NCI-H446 treated with DMSO at 0.1 percent for 48 hours (cell line): ENCODE measurements at places on chromosomes 5 and 9.

DNA sequence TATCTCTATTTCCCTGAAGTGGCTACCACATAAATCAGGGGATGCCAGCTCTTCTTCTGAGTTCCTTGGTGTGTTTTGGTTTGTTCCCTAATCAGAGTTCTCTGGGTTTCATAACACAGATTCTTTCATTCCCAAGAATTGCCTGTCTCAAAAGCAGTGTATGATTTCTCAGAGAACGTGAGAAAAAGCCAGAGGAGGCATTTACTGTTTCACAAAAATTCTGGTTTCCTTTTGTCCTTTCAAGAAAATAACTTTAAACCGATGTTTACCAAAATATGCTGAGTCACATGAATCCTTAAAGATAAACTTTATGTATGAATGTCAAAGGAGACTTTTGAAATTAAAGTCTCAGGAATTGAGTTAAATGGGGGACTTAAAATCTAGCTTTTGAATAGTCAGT, 314.3 kb downstream of the EBF1 start:
- DNase-seq = no peak

DNA sequence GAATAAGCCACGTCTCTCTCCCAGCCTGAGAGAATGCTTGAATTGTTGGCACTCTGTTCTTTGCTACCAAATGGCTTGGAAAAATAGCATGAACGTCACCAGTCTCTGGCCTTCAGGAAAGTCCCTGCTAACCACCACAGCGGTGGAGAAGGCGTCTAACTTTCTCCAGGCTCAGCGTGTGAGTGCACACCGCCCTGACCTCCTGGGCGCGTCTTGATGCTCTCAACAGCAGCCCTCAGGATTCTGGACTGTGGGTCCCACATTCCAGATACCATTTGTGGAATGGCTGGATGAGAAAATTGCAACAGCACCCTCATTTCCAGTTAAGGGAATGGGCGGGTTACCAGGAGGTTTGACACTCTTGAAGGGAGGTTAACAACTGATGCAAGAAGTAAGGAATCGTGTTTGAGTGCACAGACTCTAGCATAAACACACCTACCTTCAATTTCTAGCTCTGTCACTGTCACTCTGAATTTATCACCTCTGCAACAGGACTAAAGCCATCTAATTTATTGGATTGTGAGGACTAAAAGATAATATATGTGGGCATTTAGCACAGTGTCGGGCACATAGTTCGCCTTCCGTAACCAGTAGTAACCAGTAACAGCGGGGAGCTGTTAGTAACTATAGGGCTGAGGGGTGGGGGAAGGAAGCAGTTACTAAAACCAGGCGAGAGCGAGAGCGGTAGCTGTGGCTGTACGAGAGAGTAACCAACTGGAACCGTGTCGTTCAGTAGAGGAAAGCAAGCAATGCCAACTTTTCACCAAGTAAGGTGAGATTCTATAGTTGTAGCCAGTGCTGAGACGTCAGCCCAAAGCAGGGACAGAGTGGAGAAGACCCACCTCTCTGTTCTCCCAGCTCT, 807 bp upstream of the PLGRKT start:
- DNase-seq = no peak

DNA sequence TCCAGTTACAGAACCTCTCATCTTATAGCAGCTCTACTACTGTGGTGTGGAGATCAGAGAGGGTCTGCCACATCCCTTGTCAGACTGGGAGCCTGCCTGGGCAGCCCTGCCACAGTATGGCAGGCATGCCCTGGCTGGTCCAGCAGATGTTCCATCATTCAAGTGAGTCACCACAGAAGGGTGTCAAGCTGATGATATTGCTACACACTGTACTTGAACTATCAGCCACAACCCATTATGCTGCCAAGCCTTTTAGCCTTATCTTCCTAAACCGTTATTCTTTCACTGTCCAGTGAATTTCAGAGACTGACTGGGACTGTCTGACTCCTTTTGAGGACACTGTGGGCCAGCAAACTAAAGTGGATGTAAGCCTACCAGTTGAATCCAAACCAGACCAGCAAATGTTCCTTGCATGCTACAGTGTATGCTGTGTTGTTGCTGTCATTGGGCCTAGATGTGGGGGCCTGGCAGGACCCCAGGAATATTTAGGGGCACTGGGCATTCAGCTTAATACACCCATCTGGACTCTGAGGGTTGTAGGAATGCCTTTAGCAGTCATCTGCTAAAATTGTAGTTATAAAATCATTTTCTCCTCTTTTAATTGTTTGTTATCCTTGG, 202.6 kb downstream of the NR3C1 start:
- DNase-seq = peak; percentile 84

DNA sequence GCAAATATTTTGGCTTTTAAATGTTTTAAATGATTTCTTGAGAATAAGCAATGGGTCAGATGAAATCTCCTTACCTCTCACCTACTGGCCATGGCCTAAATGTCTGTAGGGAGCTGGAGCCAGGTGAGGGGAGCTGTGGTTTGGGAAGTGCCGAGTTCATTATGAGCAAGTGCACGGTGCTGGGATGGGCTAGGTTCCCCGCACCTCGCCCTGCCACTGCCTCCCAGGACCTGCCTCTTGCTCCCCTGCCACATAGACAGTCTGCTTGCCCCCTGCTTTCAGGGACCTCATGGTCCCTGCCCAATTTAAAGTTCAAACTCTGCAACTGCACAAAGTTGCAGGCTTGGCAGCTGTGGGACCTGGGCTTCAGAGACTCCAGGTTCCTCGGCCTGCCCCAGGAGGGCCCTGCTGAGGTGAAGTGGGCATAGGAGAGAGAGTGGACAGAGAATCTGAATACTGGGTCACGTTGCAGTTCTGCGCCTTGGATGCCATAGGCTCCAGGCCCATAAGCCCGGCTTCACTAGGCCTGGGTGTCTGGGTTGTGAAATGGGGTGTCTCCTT, 5.4 kb downstream of the OR13J1 start:
- no peak for DNase-seq

- no peak for DNase-seq
Observed at GRCh38 chr5:119019501-119019900, 31.2 kb upstream of the DTWD2 start.

DNA sequence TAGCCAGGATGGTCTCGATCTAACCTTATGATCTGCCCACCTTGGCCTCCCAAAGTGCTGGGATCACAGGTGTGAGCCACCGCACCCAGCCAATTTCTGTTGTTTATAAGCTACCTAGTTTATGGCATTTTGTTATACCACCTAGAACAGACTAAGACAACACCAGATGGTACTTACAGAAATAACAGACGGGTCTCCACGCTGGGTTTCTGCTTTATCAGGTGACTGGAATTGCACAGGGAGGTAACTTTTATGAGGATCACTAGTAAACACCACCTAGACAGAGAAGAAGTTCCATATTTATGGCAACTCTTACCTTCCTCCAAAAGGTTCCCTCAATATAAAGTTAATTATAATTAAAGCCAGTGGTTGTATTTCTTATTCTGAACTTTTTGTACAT, 74.0 kb downstream of the CEMIP2 start:
- DNase-seq = no peak

GRCh38 chr9:27632254-27632653, 59.0 kb upstream of the C9orf72 start:
- no peak for DNase-seq

- DNase-seq = no peak
Observed at GRCh38 chr9:92611621-92612285, 58.2 kb downstream of the IPPK start.

GRCh38 chr5:148403344-148403743, 19.6 kb downstream of the FBXO38 start:
- no peak for DNase-seq

- DNase-seq = no peak
Observed at GRCh38 chr5:139584137-139584536, 23.0 kb downstream of the UBE2D2 start.

- DNase-seq = no peak
Observed at GRCh38 chr9:37300620-37301019, 121.9 kb upstream of the GRHPR start.

GRCh38 chr5:124395287-124395686, 351.2 kb downstream of the ZNF608 start:
- DNase-seq = no peak

DNA sequence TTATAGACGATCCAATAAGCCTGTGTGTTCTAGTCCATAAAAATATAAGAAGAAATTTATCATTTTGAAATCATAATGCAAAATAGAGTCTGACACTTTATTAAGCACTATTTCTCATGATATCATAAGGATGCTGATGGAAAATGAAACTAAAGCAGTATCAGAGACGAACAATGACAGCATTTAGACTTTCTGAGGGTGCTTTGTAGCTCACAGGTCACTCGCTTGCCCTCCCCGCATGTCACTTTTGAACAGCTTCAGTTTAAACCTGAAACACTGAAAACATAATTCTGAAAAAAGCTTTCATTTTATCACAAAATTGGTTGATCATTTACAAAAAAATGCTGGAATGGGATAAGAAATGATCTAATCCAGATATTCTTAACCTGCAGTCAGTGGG, 247.1 kb downstream of the EBF1 start:
- no peak for DNase-seq
